Fibroblast of skin of back (primary cell): ENCODE measurements at places on chromosomes 1 and 21.

GRCh38 chr21:20110368-20110767 is 887.8 kb upstream of the NCAM2 start:
- DNase-seq = no peak

GRCh38 chr1:54052431-54052933 is 522 bp downstream of the TMEM59 start:
- peak; percentile 72 for DNase-seq

- DNase-seq = peak; percentile 81
Observed at GRCh38 chr1:62735491-62736171, 47.4 kb upstream of the DOCK7 start.

DNA sequence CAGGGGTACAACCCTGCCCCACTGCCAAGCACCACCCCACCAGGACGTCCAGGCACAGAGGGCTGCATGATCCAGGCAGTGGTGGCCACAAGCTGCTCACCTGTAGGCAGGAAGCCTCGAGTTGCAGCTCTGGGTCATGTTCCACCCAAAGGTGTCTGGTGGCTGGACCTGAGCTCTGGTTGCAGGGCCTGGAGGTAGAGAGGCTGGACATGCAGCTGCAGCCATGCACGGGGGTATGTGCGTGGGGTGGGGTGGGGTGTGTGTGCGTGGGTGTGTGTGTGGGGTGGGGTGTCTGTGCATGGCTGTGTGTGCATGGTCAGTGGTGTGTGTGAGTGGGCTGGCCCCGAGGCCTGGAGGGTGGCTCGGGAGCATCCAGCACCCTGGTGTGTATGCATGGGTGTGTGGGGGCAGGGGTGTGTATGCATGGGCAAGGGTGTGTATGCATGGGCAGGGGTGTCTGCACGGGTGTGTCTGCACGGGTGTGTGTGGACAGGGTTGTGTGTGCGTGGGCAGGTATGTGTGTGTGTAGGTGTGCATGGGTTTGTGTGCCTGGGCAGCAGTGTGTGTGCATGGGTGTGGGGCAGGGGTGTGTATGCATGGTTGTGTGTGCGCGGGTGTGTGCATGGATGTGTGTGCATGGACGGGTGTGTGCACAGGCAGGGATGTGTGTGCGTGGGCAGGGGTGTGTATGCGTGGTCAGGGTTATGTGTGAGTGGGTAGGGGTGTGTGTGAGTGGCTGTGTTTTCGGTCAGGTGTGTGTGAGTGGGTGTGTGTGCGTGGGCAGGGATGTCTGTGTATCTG is 15.6 kb downstream of the ARHGEF16 start:
- no peak for DNase-seq

- no peak for DNase-seq
Observed at GRCh38 chr21:17819877-17820229, 697 bp upstream of the C21orf91 start.

- DNase-seq = no peak
Observed at GRCh38 chr1:60390593-60391282, 317.2 kb upstream of the C1orf87 start.

- DNase-seq = peak; percentile 75
Observed at GRCh38 chr1:219120624-219121544, 52.8 kb upstream of the LYPLAL1 start.

GRCh38 chr1:193102662-193103061 is 2.6 kb downstream of the GLRX2 start:
- DNase-seq = no peak

- DNase-seq = no peak
Observed at GRCh38 chr1:27136998-27137542, 17.9 kb downstream of the SLC9A1 start.
